ENCODE measurements at places on chromosomes 6 and 20. TPM values are rescaled to one million over a fixed set of nuclear protein-coding genes. Genes with fewer than 3 reads are reported as not detected.

TFAP2D gene
- total RNA-seq: not detected

SEMG1 gene
- not detected for total RNA-seq

PI3 gene
- 3.4 TPM for total RNA-seq

CST2 gene
- total RNA-seq: not detected

ADISSP gene
- total RNA-seq: 13.0 TPM

MAS1L gene
- total RNA-seq: not detected

RCAN2 gene
- total RNA-seq: 6.2 TPM

ASF1A gene
- 7.7 TPM for total RNA-seq

OPRL1 gene
- total RNA-seq: not detected

LAMA4 gene
- 29.4 TPM for total RNA-seq

KHDC1 gene
- not detected for total RNA-seq

CRIP3 gene
- not detected for total RNA-seq

SLC26A8 gene
- total RNA-seq: 1.7 TPM

BHLHE23 gene
- not detected for total RNA-seq

SOBP gene
- 2.0 TPM for total RNA-seq

CCN2 gene
- 262 TPM for total RNA-seq

NKX2-4 gene
- not detected for total RNA-seq

NUS1 gene
- 15.4 TPM for total RNA-seq

TSBP1 gene
- not detected for total RNA-seq

RPP40 gene
- 4.4 TPM for total RNA-seq

FHL5 gene
- 10.7 TPM for total RNA-seq

BTNL2 gene
- total RNA-seq: 3.8 TPM

KCNQ2 gene
- not detected for total RNA-seq

MUC22 gene
- not detected for total RNA-seq

BNIP5 gene
- total RNA-seq: 35.4 TPM

IMPG1 gene
- total RNA-seq: not detected

REM1 gene
- not detected for total RNA-seq

ETV7 gene
- total RNA-seq: 11.4 TPM

MMP24 gene
- total RNA-seq: 2.7 TPM

MMS22L gene
- total RNA-seq: 15.4 TPM

PNPLA1 gene
- not detected for total RNA-seq

LGSN gene
- not detected for total RNA-seq

SYNDIG1 gene
- 0.76 TPM for total RNA-seq

AGPAT4 gene
- total RNA-seq: 4.6 TPM

GSTA3 gene
- total RNA-seq: not detected

SNAP25 gene
- total RNA-seq: not detected

HLA-DQB2 gene
- not detected for total RNA-seq

OVOL2 gene
- total RNA-seq: 27.2 TPM

TOX2 gene
- 5.8 TPM for total RNA-seq

ANGPT4 gene
- not detected for total RNA-seq

ACTL10 gene
- 3.1 TPM for total RNA-seq

TMEM244 gene
- total RNA-seq: not detected

CALHM5 gene
- total RNA-seq: not detected

MCHR2 gene
- total RNA-seq: not detected

EYA4 gene
- 1.3 TPM for total RNA-seq

CLPSL2 gene
- total RNA-seq: not detected

SLCO4A1 gene
- 6.7 TPM for total RNA-seq

Measured in Peyer's patch (tissue), 4 donors.